ENCODE measurements at places on chromosomes 11 and 22. TPM values are rescaled to one million over a fixed set of nuclear protein-coding genes. Genes with fewer than 3 reads are reported as not detected.

DNA sequence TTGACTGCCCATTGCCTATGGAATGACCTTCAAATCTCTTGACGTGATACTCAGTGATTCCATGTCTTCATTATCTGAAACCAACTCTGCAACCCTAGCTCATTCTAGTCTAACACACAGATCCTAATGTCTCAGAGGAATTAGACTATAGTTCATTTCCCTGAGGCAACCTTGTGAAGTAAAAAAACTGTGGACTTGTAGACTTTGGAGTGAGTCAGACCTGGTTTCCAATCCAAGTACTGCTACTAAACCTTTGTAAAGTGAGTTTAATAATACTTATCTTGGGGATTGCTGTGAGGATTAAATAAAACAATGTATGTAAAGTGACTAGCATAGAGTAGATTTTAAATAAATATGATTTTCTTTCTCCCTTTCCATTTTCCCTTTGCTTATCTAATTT is 226.1 kb downstream of the BLID start:
- DNase-seq, result no peak

The TUBA8 gene
- 0.72 TPM for total RNA-seq

- no peak for DNase-seq
These were observed 248.0 kb downstream of the TENM4 start for GRCh38 chr11:79192836-79193235.

The DESI1 gene
- total RNA-seq, result 30.4 TPM

DNA sequence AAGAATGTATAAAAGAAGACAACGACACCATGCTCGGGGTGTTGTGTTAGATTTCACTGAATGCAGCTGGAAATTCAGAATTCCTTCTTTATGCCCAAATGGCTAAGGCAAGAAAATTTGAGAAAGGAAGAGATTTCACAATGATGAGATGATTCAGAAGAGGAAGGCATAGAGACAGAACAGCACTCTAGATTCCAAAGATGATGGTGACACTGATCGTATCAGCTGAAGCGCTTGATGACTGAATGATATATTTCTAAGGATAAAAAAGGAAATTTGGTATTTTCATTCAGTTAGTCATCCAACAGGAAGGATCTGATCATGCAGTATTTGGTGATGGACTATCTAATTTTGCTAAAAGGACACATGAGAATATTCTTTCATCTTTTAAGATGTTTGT is 189.2 kb downstream of the EFCAB6 start:
- DNase-seq, result no peak

DNA sequence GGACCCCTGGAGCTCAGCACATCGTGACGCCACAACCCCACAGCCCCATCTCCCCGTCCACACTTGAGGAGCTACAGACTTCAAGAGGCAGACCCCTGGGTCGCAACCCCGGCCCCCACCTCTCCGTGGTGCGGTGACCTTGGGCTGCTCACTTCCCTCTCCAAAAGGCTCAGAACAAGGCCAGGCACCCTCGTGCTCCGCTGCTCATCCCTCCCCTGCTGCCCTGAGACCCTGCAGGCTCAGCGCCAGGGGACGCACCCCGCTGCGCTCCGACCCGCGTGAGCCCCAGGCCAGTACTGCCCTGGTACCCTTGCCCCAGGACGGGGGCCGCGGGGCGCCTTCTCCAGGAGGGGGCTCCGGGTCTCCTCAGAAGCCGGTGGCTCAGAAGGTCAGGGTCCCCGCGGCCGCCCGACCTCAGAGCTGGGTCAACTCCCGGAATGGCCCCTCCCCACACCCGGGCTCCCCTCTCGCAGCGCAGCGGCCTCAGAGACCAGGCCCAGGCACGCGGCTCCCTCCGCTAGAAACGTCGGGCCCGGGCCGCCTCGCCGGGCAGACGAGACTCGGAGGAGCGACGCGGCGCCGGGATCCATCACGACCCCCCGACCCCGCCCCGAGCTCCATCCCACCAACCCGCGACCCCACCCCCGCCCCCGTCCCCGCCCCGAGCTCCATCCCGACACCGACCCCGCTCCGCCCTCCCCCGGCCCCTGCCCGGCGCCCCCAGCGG is 563 bp downstream of the GATD1 start:
- peak; percentile 73 for DNase-seq

The OR4S2 gene
- not detected for total RNA-seq

GRCh38 chr11:32116668-32117067 is 25.8 kb downstream of the RCN1 start:
- no peak for DNase-seq

The PRR33 gene
- total RNA-seq, result not detected

GRCh38 chr22:21962655-21962949 is 10.0 kb upstream of the PPM1F start:
- DNase-seq, result no peak

- peak; percentile 90 for DNase-seq
These were observed 26.0 kb upstream of the FADD start for GRCh38 chr11:70176940-70177689.

The DDIAS gene
- 21.7 TPM for total RNA-seq

- no peak for DNase-seq
These were observed 4.0 kb downstream of the ST14 start for GRCh38 chr11:130163346-130164220.

The TBX10 gene
- total RNA-seq, result 0.21 TPM

Data from WTC11 (cell line).